GM23248 (cell line): ENCODE measurements at places on chromosomes 6 and 20.

DNA sequence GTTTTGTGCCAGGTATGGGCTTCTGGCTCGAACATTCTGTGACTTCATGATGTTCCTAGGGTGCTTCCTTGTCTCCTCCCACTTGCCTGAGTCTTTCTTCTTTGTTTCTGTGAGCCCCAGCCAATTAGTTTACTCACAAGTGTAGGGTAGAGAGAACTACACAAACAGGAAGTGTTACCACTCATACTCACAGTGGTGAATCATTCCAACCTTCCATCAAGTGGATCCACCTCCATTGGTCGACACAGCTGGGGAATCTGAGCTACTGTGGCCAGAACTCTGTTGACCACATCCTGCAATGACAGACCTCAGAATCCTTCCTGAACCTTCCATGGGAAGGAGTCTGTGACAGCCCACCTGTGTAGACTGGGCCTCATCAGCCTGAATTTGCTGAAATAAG lies 76.8 kb downstream of the UNC5CL start:
- DNase-seq: peak; percentile 95

- no peak for DNase-seq
These were observed 99.4 kb upstream of the ADTRP start for GRCh38 chr6:11878029-11878428.

GRCh38 chr6:22068561-22069305 lies 228.1 kb downstream of the PRL start:
- no peak for DNase-seq

DNA sequence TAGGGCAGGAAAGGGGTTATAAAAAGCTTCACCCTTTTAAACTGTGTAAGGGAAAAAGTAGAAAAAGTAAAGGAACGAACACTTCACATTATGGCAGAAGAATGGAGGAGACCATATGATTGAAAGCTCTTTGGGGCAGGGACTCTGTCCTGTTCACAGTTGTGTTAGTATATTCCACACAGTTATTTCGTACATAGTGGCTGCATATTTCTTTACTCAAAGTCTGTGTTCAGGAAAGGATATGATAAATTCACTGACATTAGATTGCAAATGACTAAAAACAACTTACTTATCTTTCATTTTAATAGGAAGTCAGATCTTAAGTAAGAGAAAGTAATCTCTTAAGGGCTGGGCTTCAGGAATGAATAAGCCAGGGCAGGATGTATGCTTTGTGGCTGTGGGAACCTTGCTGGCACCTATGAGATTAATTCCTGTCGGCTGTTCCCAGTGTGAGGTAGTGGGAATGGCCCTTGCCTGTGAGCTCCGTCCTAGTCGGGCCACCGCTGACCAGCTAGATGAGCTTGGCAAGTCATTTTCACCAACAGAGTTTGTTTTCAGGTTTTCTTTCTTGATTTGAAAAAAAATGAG lies 11.2 kb downstream of the PPP1R14C start:
- DNase-seq: peak; percentile 41

- DNase-seq: peak; percentile 70
These were observed 36.3 kb upstream of the SIRT5 start for GRCh38 chr6:13538084-13538483.

DNA sequence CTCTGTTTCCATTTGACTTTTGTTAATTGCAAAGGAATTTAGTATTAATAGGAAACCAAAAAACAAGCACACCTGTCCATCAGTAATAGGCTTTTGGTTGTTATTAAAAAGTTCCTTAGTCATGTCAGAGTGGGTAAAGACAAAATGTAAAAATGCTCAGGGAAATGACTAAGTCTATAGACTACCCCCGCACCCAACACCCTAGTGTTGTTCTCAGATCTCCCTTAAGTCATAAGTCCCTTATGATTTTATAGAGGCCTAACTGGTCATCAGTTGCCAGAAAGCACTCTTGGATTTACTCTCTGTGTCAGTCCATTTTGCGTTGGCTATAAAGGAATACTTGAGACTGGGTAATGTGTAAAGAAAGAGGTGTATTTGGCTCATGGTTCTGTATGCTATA lies 52.8 kb downstream of the MAP3K4 start:
- peak; percentile 30 for DNase-seq

- DNase-seq: no peak
These were observed 120.0 kb downstream of the GRM4 start for GRCh38 chr6:34025861-34026260.
